SHP77 (cell line): ENCODE measurements at places on chromosomes 1 and 21.
A peak's percentile ranks its signal among the peaks of the same experiment; 100 is the strongest.

- peak; percentile 60 for DNase-seq
These were observed 774 bp upstream of the DYRK1A start for GRCh38 chr21:37365517-37366481.

DNA sequence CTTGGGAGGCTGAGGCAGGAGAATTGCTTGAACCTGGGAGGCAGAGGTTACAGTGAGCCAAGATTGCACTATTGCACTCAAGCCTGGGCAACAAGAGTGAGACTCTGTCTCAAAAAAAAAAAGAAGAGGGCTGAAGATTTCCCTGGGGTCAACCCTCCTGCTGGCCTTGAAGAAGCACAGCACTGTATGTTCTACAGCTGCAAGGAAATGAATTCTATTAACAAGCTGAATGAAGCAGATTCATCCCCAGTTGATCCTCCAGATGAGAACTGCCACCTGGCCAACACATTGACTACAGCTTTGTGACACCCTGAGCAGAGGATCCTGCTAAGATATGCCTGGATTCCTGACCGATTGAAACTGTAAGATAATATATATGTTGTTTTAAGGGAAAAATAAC is 129.5 kb downstream of the ADSS2 start:
- no peak for DNase-seq

- DNase-seq, result no peak
These were observed 118.3 kb downstream of the DHRS3 start for GRCh38 chr1:12499539-12500240.

- no peak for DNase-seq
These were observed 79.6 kb downstream of the UCHL5 start for GRCh38 chr1:192979542-192979941.

DNA sequence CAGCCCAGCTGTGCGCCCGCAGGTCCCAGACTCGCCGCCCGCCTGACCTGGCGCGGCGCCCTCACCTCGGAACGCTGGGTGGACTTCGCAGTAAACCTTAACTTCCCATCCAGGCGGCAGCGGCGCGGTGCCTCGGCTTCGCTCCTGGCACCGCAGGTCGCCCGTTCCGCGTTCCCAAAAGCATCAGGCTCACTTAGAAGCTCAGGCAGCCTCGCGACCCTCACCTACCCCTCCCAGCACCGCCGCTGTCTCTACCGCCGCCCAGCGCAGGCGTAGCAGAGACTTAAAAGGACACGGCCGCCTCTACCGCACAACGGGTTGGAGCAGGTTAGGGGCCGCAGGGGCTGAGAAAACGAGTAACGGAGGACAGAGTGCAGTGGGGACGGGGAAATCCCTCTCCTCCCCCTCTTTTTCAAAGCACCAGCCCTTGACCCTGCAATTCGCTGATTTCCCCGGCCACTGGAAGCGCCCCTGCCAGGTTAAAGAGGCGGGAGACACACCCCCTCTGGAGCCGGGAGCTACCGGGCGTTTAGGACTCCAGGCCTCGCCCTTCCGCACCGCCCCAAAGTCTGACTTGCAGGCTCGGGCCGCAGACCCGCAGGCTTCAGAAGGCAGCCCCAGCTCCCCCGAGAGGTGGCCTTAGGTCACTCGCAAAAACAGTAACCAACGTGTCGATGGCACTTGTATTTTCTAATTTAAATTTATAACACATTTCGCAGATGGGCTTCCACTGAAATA is 328.5 kb downstream of the FAM72C start:
- no peak for DNase-seq

DNA sequence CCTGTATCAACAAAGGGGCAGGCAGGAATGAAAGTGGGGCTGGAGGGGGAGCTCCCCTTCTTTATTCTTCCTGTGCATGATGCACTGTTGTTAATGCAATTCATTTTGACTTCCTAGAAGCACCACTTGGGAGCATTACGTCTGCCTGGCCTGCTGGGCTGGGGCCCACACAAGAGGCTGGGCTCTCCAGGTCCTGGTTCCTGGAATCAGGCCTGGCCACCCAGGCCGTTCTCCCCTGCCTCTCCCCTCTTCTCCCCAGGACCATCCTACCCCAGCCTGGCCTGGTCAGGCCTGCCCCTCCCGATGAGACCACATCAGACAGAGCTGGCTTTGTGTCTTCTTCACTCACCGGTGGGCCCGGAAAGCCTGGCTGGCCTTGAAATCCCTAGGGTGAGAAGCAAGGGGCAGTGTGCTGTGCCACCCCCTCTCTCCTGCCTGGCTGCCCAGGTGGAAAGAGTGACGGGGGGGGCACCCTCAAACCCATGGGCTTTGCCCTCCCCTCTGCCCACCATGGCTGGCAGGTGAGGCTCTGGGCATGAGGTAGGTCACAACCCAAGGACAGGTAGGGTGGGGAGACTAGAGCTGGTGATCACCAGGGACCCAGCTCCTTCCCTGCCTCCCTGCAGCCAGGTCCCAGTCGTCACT is 20.7 kb upstream of the PEF1 start:
- no peak for DNase-seq

- no peak for DNase-seq
These were observed 94.8 kb upstream of the PRMT6 start for GRCh38 chr1:106961646-106962045.

DNA sequence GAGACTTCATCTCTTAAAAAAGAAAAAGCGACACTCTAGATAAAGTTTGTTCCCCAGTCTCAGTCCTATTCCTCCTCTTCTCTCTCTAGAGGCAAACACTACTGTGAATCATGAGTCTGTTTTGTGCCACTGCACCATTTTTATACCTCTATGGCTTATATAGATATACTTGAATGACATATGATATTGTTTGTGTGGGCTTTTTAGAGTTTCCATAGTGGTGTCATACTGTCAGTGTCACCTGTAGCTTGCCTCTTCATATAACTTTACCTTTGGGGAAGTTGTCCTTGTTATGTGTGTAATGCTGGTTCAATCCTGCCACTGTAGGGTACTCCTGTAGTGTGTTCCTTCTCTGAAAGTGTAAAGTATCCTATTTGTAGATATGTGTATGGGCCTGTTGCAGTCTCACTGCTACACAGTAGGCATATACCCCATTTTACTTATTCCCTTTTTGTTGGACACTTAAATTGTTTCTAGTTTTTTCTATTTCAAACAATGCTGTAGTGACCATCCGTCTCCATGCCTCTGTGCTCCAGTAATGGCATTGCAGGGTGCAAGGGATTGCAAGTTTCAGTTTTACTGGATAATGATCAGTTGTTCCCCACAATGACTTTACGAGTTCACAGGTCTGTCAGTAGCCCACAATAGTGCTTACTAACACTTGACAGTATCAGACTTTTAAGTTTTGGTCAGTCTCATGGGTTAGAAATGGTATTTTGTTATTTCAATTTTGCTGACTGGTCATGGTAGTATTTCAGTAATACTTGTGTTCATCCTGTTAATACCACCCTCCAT is 2.7 kb downstream of the PRMT2 start:
- no peak for DNase-seq

GRCh38 chr1:48356901-48357300 is 115.1 kb downstream of the SPATA6 start:
- DNase-seq, result no peak

- no peak for DNase-seq
These were observed 23.7 kb downstream of the WARS2 start for GRCh38 chr1:119116725-119117124.

DNA sequence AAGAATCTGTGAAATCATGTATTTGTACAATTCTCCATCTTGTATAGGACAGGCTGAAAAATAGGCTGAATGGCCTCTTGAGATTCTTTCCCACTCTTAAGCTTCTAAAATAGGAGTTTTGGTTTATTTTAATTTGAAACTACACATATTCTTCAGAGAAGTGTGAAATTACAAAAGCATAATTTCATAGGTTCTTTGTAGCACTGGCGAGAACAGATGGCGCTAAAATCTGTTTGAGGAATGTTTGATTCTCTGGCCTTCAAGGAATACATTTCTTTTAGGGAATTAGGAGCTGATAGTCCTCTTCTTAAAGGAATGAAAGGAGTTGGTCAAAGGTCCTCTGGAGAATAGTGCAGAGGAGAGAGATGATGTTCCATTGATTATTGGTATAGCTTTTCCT is 44.9 kb downstream of the CC2D1B start:
- no peak for DNase-seq

GRCh38 chr1:46302641-46303037 is 777 bp downstream of the LRRC41 start:
- no peak for DNase-seq

DNA sequence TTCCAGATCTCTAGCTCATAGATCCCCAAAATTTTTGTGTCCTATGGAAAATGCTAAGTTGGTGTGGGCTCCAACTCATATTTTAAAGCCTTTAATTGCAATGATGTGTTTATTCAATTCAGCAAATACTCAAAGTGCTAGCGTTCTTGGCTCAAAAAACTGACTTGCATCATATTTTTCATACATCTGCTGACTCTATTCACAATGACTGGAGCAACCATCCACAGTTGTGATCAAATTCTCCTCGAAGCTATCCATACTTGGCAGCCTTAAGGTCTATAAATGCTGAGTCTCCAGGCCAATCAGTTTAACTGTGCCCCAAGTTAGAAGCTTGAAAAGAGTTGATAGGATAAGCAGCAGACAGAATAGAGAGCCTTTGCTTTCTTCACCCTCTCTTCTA is 2.9 kb upstream of the ATP1A1 start:
- no peak for DNase-seq

GRCh38 chr1:82818586-82818985 is 1017.9 kb downstream of the ADGRL2 start:
- DNase-seq, result no peak
